Ascending aorta (tissue), 2 donors: ENCODE measurements at places on chromosomes 7 and 10.

GRCh38 chr10:124318811-124319210 is 99.9 kb downstream of the OAT start:
- no peak for DNase-seq

DNA sequence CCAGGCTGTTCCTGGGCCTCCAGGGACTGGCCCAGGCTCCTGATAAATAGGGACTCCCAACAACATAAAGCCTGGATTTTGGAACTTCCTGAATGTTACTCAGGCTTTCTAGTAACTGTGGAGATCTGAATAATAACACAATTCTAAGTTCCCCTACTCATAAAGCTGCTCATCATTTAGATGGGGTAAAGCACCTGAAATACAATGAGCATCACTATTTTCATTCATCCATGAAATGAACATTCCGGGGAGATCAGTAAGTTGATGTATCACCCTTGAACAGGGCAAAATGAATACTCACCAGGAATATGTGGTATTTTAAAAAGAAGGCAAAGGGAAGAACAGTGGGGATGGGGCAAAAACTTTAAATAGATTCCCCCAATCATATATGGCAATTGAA is 48.3 kb upstream of the ATRNL1 start:
- DNase-seq, result no peak

- DNase-seq, result peak; percentile 67
Measured at GRCh38 chr7:37732253-37732652, 48.7 kb downstream of the GPR141 start.

DNA sequence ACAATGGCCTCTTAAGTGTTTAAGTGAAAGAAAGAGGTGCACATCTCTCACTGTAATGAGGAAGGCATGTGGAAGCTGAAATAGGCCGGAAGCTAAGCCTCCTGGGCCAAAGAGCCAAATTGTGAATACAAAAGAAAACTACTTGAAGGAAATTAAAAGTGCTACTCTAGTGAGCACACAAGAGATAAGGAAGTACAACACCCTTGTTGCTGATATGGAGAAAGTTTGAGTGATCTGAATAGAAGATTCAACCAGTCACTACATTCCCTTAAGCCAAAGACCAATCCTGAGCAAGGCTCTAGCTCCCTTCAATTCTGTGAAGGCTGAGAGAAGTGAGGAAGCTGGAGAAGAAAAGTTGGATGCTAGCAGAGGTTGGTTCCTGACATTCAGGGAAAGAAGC is 8.2 kb downstream of the DKK1 start:
- no peak for DNase-seq

GRCh38 chr10:668786-669485 is 20.5 kb downstream of the DIP2C start:
- DNase-seq, result no peak

DNA sequence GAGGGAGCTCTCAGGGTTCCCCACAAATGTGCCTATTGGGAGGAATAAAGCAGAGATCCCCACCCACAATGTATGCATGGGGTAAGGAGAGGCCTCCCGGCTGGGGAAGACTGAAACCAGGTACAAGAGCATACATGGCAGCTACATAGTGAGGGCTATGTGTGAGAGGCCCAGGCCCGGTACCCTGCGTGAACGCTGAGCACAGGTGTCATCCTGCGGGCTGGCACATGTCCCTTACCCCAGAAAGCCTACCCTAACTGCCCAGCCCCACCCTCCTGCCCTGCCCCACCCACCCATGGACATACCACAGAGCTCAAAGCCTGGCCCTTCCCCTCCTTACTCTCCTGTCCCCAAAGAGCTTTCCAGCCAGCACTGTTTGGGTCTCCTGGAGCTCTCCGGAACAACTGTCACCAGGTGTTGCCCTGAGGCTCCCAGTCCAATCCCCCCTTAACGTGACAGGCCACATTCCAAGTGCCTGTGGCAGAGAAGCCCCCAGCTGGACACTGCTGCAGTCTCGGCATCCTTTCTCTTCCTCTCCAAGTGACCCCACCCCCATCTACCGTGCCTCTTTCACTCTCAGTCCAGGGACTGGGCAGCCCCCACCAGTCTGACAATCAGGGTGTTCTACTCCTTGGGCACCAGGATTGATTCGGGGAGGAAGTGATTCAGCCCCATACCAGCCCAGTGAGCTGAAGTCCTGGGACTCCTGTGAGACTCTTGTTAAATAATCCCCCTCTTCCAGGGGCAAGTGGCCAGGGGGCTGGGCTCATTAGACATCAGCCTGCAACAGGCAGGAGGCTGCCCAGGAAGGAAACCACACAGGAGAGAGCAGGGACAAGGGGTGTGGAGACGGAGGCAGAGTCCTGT is 19.6 kb downstream of the GRID1 start:
- no peak for DNase-seq

DNA sequence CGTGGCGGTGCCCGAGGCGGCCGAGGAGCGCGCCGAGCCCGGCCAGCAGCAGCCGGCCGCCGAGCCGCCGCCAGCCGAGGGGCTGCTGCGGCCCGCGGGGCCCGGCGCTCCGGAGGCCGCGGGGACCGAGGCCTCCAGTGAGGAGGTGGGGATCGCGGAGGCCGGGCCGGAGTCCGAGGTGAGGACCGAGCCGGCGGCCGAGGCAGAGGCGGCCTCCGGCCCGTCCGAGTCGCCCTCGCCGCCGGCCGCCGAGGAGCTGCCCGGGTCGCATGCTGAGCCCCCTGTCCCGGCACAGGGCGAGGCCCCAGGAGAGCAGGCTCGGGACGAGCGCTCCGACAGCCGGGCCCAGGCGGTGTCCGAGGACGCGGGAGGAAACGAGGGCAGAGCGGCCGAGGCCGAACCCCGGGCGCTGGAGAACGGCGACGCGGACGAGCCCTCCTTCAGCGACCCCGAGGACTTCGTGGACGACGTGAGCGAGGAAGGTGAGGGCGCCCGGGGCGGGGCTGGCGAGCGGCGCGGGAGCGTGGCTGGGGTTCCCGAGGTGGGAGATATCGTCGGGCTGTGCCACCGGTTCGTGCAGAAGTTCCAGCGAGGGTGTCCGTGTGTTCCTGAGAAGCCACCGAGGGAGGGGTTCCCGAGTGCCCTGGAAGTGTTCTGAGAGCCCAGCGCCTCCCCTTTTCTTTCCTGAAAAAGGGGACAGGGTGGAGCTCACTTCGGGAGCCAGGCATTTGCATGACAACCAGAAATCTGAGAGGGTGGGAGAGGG is 495 bp downstream of the EIF3B start:
- no peak for DNase-seq

- no peak for DNase-seq
Measured at GRCh38 chr7:4641091-4641666, 40.9 kb upstream of the FOXK1 start.

GRCh38 chr7:125149151-125149550 is 219.5 kb upstream of the POT1 start:
- DNase-seq, result no peak

DNA sequence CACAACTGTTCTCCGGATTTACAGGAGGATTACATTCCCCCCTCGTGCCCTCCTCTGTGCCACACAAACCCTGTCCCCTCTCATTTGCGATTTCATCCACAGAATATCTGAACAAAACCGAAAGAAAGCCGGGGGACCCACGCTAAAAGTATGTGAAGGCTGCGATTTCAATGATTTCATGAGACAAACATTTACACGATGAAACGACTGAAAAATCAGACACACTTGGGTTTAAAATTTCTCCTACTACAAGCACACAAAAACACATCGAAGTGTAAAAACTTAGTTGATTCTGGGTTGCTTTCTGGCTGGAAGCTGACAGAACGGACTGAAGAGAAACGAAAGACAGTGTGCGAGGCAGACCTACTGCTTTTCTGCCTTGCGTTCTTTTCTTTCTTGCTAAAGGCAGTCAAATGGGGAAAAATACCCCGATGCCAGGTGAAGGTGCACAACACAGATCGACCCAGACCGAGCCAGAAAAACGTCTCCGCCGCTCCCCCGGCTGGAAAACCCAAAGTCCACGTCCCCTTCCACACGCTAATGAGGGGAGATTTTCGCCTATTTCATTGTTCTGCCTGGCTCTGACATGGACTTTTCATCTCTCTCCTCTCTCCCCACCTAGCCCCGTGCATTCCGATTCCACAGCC is 1.2 kb downstream of the HIPK2 start:
- DNase-seq, result no peak

DNA sequence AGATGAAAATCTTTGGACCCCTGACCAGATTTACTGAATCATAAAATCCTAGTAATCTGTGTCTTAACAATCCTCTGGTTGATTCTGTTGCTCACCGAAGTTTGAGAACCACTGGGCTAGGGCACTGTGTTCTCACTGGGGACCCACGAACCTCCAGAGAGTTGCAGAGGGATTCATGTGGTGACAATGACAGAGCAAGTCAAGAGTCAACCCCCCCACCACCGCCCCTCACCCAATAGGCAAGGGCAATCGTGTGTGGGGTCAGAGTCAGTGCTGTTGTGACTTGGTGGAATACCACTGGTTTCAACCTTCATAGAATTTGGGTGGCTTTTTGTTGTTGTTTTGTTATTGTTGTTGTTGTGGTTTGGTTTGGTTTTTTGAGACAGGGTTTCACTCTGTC is 23.5 kb upstream of the NRP1 start:
- no peak for DNase-seq

DNA sequence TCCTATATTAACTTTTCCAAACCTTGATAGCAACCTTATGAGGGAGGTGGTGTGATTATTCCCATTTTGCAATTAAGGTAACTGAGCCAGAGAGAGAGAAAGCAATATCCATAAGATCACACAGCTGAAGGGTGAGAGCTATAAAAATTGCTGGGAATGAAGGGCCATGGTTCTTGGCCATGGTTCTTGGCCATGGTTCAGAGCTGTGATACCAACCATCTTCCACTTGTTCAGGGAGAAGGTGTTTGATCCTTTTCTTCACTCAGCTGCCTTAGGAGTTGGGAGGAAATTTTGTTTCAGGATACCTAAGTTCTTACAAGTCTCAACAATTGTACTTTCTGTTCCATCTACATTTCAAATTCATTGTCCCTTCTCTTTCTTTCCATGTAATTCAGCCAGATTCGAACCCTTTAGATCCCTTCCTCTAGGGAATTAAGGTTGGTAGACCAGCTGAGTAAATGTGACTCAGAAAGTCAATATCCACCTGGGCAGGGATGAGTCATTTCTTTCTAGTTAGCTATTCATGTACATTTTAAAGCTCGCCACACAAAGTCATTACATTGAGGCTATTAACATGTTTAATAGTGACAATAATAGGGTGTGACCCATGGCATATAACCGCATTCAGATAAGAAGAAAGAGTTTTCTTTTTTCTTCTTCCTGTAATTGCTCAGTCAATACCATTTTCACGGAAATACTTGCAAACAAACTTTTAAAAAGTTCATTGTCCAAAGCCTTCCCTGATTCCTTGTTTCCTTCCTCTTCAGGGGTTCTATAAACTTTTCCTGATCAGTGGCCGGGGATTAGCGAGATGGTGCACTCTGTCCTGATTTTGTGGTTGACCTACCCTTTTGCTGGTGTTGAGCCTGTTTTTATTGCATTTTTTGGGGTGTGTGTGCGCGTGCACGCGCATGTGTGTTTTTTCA is 143.4 kb downstream of the TCF7L2 start:
- no peak for DNase-seq

- no peak for DNase-seq
Measured at GRCh38 chr10:88987840-88988239, 2.8 kb upstream of the FAS start.

GRCh38 chr7:33981671-33982424 is 76.5 kb downstream of the BMPER start:
- DNase-seq, result no peak

DNA sequence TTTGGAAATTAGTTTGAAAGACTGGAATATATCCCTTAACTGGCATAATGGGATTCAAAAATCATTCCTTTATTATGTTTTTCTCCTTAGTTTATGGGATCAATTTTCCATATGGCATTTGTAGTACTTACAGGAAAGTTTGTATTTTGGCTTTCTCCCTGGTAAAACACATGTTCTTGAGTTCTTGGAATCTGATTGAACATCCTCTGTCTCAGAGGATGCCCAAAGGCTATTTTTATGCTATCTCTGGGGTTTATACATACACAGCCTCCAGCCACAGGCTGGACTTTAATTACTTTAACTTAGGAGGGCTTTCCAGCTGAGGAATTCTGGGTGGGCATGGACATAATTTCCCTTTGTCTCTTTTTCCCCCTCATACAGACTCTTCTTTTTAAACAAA is 236.4 kb downstream of the HGF start:
- no peak for DNase-seq

- DNase-seq, result no peak
Measured at GRCh38 chr7:77330169-77330882, 85.8 kb downstream of the GSAP start.

- DNase-seq, result no peak
Measured at GRCh38 chr10:28823501-28824075, 146.3 kb downstream of the BAMBI start.

GRCh38 chr7:142807855-142808460 is 37.2 kb downstream of the PRSS2 start:
- no peak for DNase-seq

- no peak for DNase-seq
Measured at GRCh38 chr7:184294-185264, 7.8 kb upstream of the FAM20C start.
